NCI-H524 treated with DMSO at 0.1 percent for 48 hours (cell line): ENCODE measurements at places on chromosomes 12 and 14.

GRCh38 chr12:45745861-45746277 lies 16.4 kb downstream of the ARID2 start:
- DNase-seq: no peak

DNA sequence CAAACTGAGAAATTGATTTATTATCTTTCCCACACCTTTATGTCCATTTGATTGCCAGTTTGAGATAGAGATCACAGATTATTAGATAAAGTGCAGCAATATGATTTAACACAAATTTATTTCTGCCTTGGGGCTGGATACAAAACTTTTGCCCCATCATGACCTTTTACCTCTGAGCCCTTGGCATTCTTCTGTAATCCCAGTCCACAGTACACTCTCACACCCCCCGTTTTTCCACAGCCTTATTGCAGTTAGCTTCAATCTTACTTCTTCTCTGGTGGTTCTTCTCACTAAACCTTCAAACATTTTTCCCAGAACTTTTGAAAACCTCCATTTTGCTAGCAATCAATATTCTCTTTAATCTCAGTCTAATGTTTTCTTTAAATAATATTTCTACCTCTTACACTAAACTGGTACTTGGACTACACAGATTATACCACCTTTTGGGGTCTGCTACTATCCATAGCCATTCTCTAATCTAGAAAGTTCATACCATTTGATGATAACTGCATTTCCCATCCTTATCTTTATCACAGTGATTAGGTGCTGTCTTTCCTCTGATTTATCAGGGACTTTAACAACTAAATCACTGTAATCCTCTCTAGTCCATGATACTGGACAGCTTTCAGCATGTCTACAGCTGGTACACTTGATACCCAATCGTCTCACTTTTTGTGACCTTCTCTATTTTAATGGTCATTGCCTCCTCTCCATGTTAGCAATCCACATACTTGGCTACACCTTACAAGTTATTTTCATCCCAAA lies 186.7 kb upstream of the PDE3A start:
- no peak for DNase-seq

- DNase-seq: no peak
These were observed 5.1 kb downstream of the PSMB11 start for GRCh38 chr14:23047034-23047634.

DNA sequence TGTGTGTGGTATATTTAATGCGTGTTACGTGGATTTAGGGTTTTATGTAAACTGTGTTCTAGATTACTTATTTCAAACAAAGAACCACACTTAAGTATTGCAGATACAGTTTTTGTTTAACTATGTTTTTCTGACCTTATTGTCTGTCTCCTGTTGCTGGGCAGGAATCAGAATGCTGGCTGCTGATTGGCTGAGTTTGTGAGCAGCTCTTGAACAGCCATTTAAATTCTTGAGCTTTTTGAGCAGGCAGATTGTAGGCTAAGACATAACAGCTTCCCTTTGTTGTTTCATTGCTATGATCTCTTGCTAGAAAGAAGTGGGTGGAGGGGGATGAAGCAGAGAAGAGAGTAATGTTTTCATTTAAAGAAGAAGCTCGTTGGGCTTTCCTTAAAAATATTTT lies 52.2 kb downstream of the ATF7IP start:
- peak; percentile 79 for DNase-seq

GRCh38 chr14:79939235-79939634 lies 272.1 kb downstream of the DIO2 start:
- DNase-seq: no peak

- DNase-seq: no peak
These were observed 5.4 kb upstream of the AMN start for GRCh38 chr14:102917056-102917385.

DNA sequence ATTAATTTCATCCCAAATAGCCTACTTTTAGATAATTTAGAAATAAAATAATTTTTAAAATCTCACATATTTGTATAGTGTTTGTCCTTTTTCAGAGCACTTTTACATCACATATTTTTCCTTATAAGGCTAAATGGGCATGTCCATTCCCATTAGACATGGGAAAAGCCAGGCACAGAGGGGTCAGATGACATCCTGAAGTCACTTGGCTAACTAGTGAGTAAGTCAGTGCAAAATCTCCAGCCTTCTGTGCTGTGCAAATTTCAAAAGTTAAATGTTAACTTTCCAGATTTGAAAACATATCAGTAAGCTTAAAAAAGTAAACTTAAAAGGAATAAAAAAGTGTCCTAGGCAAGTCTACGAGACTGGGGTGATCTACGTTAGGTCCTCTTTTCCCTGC lies 117.4 kb downstream of the EMP1 start:
- no peak for DNase-seq

- peak; percentile 86 for DNase-seq
These were observed 19.5 kb upstream of the TTC9 start for GRCh38 chr14:70622111-70622712.

DNA sequence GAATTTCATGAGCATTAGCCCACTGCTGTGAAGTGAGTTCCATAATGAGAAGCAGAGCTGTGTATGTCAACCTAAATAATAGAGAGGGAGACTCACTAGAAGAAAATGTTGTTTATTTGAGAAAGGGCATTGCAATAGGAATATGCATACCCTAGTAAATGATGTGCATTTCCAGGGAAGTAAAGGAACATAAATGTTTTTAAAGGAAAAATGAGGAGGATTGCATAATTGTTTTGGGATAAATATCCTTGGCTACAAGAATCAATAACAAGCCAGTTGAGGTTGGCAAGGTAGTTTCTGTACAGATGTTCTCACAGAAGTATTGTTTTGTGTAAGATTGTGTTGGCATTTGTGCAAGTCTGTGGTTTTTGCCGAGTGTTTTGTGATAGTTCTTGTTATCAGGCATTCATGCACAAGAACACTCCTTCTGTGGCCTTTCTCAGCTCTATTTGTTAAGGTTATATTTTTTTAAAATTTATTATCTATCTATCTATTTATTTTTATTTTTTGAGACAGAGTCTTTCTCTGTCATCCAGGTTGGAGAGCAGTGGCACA lies 47.1 kb downstream of the EMP1 start:
- DNase-seq: no peak
